ENCODE measurements at places on chromosomes 3 and 15.
A peak's percentile ranks its signal among the peaks of the same experiment; 100 is the strongest.

GRCh38 chr15:70479056-70479455 lies 284.3 kb downstream of the UACA start:
- no peak for DNase-seq

- DNase-seq: no peak
These were observed 62.4 kb upstream of the TNIK start for GRCh38 chr3:171522651-171523050.

DNA sequence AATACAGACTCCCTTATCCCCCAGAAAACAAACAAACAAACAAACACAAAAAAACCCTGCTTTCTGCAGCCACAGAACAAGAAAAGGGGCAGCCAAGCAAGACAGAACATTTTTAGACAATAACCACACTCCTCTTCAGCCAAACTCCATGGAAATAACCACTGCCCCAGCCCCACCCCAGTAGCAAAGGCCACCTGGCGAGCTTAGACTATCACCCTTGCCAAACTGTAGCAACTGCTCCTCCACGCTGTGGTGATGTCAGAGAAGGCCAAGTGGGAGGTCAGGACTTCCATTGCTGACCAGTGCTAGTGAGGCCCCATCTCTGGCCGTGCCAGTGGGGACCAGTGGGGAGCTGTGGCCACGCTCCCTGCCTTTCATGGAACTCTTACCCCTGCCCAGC lies 60.3 kb upstream of the CHRNA7 start:
- no peak for DNase-seq

GRCh38 chr3:126389112-126389793 lies 5.5 kb upstream of the CFAP100 start:
- DNase-seq: peak; percentile 77

DNA sequence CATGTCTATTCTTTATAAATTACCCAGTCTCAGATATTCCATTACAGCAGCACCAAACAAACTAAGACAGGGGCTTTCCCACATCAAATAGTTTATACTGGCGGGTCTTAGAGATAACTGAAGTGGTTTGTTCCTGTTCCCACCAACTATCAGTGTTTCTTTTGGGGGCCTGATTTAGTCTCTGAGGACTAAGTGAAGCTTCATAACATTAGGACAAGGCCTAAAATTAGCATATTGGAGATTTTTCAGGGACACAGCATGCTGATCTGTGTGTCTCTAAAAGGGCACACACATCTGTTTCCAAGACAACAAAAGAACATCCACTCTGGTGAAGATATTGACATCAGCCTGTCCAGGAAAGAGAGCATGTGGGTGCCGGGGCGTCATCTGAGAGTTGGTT lies 72.6 kb upstream of the SEMA6D start:
- DNase-seq: no peak

DNA sequence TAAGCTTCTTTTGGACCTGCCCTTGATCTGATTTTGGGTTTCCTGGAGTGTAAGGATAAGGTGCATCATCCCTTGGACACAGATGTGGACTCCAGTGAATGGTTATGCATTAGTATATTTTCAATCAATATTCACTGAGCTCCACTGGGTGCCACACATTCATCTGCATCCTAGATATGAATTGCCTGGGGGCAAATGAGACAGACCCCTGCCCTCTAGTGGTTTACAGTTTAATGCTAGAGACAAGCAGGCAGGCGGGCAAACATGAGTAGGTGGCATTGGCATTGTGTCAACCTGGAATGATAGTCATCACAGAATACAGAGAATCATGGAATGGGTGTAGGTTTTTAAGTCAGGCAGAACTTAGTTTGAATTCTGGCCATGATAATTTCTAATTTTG lies 252.5 kb upstream of the SOX14 start:
- DNase-seq: no peak

GRCh38 chr15:90191794-90192509 lies 9.2 kb upstream of the SEMA4B start:
- DNase-seq: no peak

DNA sequence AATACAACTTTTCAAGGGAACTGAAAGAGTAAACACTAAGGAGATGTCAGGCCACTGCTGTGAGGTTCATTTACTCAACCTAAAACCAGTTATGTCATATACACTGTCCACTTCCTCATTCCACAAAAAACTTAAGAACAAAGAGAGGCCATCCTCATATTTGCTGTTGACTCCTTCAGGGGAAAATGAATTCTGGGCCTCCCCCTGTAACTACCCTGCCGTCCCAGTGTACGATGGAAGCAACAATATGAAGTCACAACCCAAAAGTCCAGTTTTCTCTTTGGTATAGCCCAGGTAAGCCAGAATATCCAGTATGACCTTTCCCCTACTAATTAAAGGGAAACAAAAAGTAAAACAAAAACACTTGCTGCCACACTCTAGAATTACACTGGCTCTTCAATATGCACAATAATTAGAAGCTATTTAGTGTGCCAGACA lies 16.2 kb downstream of the CEP152 start:
- DNase-seq: no peak

- DNase-seq: no peak
These were observed 298.1 kb upstream of the THBS1 start for GRCh38 chr15:39282663-39283208.

GRCh38 chr3:151563305-151563704 lies 102.4 kb upstream of the IGSF10 start:
- DNase-seq: no peak

GRCh38 chr3:156360963-156361362 lies 194.0 kb downstream of the SSR3 start:
- no peak for DNase-seq

DNA sequence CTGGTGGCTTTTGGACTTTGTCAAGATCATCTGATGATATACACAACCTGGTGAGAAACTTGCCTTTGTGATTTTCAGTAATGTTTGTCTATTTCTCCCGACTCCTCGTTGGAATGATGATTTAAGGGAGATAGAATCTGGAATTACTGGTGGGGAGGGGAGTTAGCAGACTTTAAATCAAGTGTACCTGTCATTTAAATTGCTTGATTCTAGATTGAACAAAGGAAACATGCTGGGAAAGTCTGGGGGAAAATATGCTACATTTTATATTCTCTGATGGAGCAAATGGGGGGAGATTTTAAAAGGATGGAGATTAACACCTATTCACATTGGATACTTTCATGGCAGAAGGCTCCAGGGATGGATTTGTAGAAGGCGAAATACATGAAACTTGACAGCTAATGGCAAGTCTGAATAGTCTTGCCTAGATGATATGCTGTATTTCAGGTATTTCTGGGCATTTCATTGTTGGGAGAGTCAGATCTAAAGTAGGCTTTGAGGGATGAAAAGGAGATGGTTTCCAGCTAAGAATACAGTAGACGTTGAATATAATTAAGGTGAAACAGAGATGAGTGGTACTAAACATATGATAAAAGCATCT lies 189.1 kb upstream of the PDZRN3 start:
- DNase-seq: no peak

- DNase-seq: no peak
These were observed 18.3 kb downstream of the FBXO22 start for GRCh38 chr15:75921732-75922703.

DNA sequence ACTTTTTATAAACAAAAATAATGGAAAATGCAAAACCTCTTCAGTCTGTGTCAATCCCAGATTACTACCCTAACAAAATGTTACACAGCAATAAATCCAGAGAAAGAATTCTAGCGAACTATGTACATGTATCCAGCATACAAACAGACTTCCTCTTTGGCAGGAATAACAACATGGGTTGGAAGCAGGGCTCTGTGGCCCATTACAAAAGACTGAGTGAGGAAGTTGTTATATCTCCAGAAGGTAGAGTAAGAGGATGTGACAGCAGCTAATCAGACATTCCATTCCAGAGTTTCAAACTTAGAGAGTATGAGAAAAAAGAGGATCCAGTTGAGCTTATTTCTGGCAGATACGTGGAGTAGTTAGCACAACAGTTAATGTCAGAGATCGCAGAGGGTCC lies 294.0 kb upstream of the PLSCR5 start:
- no peak for DNase-seq

- no peak for DNase-seq
These were observed 9.8 kb upstream of the ETV5 start for GRCh38 chr3:186118692-186119091.

DNA sequence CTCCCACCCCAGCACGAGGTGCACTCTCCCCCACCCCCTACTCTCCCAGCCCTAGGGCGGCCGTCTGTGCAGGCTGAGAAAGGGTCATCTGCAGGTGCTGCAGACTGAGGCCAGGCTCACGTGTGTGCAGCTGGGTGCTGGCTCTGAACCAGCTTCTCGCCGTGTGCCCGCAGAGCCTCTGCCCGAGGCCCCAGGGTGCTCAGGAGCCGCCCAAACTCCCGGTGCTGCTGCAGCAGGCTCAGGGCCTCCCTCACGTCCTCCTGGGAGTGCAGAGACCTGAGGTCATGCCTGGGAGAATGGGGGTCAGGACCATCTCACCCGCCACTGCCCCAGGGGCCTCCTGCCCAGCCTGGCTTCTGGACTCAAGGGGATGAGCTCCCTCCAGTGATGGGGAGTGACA lies 17.2 kb downstream of the SPTBN5 start:
- no peak for DNase-seq

DNA sequence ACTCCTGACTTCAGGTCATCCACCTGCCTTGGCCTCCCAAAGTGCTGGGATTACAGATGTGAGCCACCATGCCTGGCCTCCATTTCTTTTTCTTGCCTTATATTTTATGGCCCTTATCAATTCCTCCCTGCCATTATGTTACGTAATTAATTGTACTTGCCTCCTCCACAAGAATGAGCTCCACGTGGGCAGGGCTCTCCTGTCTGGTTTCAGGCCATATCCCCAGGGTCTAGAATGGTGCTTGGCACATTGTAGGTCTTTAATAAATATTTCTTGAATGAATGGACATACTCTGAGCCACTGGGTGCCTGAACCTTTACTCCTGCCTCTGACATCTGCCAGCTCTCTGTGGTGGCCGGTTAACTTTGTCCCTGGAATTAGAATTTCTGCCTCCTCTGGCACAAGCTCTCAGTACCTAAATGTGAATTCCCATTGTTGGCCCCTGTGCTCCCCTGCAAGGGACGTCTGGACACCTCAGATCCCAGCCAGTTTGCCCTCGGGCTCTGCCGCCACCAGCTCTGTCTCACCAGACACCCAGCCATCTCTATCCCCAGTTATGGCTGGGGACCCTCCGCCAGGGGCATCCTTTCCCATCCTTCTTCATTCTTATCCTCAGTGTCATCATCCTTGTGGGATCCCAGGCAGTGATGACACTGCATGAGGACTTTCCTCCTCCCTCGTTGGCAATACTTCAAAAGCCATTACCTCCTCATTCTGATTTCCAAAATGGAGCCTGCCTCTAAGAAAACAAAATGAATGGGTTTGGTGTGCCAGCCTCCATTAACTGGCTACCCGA lies 165.6 kb upstream of the SMAD3 start:
- DNase-seq: no peak

DNA sequence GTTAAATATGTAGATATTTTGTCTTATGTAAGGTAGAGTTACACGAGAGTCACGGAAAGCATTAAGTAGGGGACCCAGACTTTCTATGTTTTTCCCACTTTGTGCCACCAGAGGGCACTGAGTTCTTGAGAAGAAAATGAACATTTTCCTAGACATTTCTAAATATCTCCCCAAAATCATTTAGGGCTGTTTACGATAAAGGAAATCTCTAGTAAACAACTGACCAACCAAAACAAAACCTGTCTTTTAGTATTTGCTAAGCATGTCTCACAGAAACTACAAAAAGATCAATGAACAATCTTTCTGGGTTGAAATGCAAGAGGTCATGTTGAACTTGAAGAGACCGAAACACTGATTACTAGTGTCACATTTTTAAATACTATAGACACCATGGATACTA lies 16.1 kb downstream of the POU1F1 start:
- peak; percentile 51 for DNase-seq

DNA sequence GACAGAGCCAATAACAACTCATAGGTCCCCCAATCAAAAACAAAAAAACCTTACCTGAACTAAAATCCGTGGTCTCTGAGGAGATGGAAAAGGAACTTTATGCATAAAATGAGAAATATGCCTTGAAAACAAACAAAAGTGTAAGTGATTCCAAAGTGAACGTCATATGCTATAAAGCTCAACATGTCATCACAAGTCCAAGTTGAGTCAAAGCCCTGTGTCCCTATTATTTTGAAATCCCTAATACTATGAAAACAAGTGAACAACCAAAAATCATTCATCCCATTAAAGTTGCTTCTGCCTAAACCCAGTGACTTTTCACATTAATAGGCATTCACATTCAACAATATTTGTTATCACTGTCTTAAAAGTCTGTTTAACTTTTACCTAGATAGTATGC lies 59.4 kb downstream of the DENND4A start:
- DNase-seq: no peak

GRCh38 chr15:34436126-34436955 lies 1.3 kb downstream of the GOLGA8A start:
- peak; percentile 5 for DNase-seq

DNA sequence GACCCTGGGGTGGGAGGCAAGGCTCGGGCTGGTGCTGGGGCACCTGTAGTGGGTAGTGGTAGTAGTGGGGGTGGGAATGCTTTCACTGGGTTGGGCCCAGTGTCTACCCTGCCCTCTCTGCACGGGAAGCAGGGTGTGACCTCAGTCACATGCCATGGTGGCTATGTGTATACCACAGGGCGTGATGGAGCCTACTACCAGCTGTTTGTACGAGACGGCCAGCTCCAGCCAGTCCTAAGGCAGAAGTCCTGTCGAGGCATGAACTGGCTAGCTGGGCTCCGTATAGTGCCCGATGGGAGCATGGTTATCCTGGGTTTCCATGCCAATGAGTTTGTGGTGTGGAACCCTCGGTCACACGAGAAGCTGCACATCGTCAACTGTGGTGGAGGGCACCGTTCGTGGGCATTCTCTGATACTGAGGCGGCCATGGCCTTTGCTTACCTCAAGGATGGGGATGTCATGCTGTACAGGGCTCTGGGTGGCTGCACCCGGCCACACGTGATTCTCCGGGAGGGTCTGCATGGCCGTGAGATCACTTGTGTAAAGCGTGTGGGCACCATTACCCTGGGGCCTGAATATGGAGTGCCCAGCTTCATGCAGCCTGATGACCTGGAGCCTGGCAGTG lies 5.2 kb downstream of the DALRD3 start:
- no peak for DNase-seq

GRCh38 chr3:181210275-181210674 lies 220.7 kb upstream of the DNAJC19 start:
- no peak for DNase-seq

DNA sequence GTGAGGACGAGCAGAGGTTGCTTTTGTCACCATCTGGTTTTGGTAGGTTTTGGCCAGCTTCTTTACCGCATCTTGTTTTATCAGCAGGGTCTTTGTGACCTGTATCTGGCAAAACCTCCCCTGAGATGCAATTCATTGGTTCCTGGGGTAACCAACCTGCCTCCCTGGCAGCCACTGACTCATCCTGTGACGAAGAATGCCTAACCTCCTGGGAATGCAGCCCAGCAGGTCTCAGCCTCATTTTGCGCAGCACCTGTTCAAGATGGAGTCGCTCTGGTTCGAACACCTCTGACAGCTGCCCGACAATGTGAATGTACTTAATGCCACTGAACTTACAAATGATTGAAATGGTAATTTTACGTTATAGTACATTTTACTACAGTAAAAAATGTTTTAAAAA lies 6.8 kb upstream of the ADAMTS17 start:
- DNase-seq: no peak

Data from neural crest cell (in vitro differentiated cells).